ENCODE measurements at places on chromosomes 7 and 10.

DNA sequence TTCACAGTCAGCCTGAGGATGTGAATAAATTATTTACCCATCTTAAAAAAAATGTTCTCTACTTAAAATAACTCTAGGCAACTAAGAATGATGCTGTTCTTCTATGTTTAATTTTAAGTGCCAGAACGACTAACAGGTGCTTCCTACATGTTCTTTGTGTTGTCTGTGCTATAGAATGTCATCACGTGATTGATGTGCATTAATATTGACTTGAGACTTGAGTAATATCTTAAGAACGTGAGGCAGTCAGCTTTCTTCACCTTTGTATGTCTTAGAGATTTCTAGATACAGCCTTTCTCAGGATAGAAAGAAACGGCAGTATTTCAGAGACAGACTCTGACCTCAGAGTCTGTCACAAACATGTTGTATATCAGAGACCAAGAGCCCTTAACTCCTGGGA, 274.6 kb downstream of the KCND2 start:
- DNase-seq, result no peak

DNA sequence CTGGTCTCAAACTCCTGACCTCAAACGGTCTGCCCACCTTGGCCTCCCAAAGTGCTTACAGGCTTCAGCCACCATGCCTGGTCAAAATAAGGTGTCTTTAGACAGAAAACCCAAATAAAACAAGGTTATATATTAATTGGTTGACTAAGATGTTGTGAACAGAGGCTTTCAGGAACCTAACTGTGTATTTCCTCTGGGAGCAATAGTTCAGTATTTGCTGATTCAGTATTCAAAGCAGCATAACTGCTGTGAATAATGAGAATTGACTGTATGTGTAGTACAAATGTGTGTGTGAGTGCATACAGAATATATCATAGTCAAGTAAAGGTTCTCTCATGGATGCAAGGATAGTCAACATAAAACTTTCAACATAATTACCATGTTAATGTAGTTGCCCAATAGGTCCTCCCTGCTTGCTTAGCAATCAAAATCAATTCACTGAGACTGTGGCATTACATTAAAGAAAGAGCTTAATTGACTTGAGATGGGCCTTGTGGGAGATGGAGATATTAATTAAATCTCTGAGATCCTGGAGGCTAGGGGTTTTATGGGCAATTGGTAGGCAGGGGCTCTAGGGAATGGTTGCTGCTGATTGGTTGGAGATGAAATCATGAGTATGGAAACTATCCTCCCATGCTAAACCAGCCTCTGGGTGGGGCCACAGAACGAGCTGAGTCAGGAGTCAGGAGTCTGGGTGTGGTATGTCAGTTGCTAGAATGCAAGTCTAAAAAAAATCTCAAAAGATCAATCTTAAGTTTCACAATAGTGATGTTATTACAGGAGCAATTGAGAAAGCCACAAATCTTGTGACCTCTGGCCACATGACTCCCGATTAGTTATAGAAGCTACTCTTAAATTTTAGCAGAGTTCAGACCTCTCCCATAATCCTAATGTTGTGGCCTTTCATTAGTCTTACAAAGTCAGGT, 162.7 kb downstream of the AKR1D1 start:
- no peak for DNase-seq

- no peak for DNase-seq
Observed at GRCh38 chr7:138618506-138618905, 82.7 kb downstream of the SVOPL start.

DNA sequence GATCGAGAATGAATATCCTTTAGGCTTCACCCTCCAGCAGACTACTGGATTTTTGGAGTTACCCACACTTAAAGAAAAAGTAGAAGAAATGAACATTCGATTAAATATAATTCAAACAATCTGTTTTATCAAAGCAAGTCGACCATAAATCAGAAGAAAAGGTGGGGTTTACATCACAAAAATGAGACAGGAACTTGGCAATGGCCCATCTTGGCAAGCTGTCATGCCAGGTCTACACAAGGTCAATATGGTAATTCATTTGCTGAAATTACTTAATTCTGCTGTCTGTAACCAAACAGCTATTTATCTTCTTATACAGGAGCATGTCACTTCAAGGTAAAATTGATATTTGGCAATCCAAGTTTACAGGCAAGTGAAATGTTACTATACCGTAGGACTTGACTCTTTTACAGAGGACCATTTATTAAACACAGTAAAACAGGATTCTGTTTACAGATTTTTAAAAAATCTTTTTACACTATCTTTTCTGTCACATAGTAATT, 640.6 kb upstream of the NRP1 start:
- no peak for DNase-seq

DNA sequence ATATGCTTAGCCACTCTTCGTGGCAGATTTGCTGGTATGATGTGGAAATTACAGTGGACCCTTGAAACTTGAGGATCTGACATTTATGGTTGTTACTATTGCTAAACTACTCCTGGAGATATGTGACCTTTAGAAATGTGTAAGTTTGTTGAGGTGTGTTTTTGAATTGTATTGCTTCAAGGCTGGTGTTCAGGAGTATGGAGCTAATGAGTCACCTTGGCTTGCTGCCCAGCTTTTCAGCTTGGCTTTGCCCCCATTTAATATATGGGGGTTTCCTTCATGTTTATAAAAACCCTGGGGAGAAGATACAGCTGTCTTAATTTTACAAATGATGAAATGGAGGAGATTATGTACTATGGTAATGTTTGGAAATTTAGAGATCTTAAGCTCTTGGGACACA, 11.6 kb downstream of the HBP1 start:
- DNase-seq, result peak; percentile 15

- DNase-seq, result no peak
Observed at GRCh38 chr10:52779541-52780390, 7.2 kb upstream of the MBL2 start.

DNA sequence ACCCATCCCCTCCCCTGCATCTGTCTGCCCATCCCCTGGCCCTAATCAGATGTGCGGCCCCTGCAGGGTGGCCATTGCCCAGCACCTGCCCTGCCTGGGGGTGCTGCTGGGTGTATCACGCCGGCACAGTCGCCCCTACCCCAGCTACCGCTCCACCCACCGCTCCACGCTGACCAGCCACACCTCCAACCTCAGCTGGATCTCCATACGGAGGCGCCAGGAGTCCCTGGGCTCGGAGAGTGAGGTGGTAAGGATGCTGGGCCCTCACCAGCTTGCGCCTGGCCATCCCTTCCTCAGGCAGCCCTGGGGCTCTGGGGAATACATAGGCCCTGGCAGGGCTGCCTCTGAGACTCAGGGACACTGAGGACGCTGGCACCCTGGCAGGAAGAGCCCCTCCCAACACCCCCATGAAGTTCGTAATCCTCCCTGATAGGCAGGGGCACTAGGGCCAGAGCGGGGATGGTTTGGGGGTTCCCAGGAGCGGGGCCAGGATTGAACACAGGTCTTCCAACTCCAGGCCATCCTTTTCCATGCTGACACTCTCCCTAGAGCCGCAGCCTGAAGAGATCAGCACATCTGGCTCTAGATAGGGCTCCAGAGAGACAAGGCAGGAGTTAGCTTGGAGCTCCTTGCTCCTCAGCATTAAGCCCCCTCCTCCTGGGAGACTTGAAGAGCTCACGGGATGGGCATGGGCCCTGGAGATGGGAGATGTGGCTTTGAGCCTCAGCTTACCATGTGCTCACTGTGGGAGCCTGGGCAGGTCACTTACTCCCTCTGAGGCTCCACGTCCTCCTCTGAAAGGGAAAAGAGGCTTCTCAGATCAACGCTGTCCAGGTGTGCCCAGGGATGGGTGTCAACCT, 5.9 kb upstream of the LDB3 start:
- DNase-seq, result no peak

DNA sequence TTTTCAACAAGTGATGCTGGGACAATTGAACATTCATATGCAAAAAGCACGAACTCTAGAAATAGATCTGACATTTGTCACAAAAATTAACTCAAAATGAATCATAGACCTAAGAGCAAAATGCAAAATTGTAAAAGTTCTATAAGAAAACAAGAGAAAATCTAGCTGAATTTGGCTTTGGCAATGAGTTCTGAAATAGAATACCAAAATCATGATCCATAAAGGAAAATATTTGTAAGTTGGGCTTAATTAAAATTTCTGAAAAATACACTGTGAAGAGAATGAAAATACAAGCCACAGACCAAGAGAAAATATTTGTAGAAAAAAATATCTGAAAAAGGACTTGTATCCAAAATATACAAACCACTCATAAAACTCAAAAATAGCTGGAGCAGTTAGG, 698.8 kb upstream of the CELF2 start:
- DNase-seq, result no peak
